NCI-H510A (cell line): ENCODE measurements at places on chromosomes 2 and 18.

DNA sequence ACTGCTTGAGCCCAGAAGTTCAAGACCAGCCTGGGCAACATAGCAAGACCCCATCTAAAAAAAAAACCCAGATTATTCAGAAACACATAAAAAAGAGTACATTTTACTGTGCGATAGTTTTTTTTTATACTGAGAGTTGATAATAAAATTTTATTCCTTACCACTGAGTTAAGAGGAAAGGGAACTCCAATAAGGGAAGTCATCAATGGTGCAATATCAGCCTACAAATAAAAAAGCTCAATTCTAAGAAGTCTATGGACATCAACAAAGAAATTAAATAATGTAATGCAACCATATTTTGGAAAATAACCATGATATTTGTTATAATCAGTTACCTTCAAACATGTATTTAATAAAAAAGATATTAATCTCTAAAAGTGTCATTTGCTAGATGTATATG, 46.6 kb downstream of the PIGN start:
- DNase-seq = no peak

DNA sequence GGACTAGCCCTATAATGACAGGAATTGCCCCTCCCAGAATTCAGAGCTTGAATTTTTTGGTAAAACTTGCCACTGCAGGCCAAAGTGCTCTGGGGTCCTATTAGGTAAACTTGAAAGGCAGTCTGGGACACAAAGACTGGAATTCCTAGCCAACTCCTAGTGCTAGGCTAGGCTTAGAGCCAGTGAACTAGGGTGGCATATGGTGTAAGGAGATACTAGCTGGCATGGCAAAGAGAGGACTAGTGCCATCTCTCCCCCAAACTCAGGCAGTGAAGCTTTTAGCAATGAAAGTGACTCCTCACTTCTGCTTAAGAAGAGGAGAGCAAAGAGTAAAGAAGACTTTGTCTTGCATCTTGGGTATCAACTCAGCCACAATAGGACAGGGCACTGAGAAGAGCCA, 410.5 kb upstream of the CNTNAP5 start:
- no peak for DNase-seq

GRCh38 chr2:125796784-125797183, 859.2 kb upstream of the GYPC start:
- DNase-seq = no peak

DNA sequence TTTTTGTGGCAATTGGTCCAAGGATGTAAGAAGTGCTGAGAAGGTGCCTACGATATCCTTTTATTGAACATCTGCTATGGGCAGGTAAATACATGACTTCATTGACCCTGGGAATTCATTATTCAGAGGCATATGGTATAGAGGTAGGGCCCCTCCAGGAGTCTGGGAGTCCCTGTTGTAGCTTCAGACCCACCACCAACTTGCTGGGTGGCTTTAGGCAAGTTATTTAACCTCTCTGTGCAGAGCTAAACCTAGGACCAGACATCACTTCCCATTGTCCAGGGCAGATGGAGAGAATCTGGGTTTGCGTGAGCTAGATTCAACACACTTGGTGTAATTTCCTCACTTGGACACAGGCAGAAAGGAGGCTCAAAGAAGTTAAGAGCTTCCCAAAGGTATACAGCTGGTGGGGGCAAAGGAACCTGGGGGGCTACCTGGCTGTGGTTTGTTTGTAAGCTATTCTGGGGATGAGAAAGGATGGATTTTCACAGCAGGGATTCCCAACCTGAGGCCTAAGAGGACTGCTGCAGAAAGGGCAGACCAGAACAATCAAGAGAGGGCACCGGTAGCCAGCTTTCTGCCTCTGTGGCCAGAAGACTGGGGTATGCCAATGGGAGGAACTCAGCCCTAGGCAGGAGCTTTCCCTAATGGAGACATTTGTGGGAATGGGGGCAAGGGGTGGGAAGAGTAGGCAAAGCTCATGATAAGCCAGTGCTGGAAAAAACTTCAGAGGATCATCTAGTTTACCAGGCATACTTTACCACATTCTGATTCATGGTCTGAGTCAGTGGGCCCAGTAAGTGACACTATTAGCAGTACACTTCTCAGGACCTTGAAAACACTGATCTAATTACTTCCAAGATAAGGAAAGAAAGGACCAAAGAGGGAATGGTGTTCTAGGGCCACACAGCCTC, 102.7 kb upstream of the SMAD2 start:
- DNase-seq = no peak

DNA sequence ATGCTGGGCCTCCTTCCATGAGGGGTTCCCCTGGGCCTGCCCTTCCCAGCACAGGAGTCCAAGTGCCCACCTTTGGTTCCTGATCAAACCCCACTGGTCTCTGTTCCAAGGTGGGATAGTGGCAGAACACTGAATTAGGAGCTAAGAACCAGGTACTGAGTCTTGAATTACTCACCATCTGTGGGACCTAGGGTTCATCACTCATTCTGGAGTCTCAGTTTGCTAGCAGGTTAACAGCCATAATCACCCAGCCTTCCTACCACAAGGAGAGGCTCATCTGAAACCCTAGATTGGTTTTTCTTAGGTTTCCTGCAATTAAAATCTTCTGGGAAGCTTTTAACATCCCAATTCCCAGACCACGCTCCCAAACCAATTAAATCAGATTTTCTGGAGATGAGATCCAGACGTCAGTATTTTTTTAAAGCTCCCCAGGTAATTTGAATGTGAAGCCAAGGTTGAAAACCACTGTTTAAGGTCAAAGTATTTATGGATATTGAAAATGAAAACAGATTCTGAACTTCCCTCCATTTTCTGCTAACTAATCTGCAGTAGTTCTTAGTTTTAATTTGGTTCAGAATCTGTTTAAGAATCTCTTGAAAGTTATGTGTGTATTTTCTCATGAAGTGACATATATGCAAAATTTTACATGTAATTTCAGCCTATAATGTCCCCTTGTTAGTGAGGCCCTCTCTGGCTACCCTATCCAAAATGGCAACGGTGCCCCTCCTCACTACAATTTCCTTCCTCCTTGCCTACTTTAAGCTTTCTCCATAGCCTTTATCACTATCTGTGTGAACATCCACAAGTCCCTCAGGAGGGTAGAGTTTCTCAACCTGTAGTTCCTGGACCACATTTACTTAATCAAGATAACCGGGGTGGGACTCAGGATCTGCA, 166.5 kb upstream of the CXCR4 start:
- DNase-seq = no peak

DNA sequence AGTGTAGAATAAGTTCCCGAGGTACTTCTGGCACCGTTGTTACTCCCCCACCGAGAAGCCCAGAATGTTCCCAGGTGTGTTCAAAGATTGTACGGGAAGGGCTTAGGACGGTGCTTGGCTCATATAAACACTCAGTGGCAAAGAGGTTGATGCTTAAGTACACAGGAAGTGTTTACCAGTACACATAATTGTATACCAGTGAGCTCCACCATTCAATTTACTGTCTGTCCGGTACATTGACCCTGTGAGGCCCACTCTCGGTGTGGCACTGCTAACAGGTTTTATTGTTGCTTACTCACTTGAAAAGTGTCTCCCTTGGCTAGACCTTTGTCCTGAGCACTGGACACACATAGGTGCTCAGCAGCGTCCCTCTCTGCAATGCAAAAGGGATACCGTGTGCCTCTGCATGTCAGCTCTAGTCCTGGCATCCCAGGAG, 191.0 kb downstream of the NEDD4L start:
- DNase-seq = peak; percentile 59

GRCh38 chr18:66867653-66868052, 263.8 kb upstream of the CDH19 start:
- DNase-seq = no peak
